Activated CD4-positive, alpha-beta T cell treated with anti-CD3 and anti-CD28 coated beads for 48 hours (primary cell): ENCODE measurements at places on chromosomes 3 and 15.

- DNase-seq = no peak
These were observed at the start of gene CSTA for GRCh38 chr3:122324871-122325323. CSTA (plus strand) TSS chr3:122325248; CDS start chr3:122325293, 45 bp downstream.

DNA sequence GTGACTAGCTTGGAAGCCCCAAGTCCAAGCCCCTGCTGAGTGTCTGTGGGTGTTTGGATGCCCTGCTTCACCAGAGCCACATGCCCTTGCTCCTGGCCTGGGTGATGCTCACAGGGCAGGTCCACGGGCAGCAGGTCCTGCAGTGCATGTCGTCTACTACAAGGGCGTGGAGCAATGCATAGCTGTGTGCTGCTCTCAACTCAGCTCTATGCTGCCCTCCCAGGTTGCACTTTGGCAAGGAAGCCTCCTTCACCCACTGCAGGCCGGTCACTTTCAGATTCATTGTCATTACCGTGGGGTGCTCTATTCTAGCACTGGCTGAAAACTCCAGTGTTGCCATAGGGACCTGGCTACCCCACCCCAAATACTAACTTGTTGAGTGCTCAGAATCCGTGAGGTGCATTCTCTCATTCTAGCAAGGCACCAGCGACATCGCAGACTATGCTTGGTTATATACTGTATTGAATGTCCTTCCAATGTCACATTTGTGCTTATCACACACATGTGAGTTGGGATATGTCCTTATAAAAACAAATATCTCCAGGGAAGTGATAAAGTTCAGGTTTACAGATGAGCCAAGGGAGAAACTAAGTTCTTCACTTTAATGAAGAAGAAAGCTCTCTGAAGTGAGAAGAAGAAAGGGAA, 51.8 kb downstream of the GRAMD1C start:
- no peak for DNase-seq

- DNase-seq = no peak
These were observed 512 bp downstream of the IQCF5 start for GRCh38 chr3:51874889-51875288.

DNA sequence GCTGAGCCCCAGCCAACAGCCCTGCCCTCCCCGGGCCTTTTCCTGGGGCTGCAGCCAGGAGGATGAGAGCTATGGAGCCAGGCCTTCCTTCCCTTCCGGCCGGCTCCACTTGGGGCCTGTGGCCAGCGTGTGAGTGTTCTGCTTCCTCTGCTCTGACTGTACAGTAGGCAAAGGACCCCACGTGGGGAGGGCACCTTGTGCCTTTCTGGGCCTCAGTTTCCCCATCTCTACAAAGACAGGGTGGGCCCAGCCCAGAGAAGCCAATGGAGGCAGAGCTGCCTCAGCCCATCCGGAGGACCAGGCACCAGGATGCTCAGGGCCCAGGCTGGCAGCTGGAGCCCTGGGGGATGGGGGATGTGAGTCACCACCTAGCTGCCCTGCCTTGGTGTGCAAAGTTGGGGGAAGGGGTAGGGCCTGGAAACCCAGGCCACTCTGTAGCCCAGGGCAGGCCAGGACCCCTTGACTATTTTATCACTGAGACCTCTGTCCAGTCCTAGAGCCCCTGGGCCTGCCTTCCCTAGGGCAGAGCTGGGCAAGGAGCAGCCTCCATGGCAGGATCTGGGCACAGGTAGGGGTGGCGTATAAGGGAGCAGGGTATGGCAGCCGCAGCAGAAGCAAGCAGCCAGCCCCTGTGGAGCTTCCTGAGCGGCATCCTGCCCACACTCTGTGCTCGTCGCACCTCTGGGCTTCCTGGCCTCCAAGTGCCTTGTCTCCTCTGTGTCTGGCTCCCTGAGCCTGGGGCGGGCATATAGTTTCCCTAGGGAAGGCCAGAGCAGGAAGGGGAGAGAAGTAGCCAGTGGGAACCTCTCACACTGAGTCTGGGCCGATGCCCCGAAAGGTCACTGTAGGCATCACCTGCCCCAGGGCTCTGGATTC, 1.8 kb downstream of the PSTPIP1 start:
- DNase-seq = peak; percentile 75

DNA sequence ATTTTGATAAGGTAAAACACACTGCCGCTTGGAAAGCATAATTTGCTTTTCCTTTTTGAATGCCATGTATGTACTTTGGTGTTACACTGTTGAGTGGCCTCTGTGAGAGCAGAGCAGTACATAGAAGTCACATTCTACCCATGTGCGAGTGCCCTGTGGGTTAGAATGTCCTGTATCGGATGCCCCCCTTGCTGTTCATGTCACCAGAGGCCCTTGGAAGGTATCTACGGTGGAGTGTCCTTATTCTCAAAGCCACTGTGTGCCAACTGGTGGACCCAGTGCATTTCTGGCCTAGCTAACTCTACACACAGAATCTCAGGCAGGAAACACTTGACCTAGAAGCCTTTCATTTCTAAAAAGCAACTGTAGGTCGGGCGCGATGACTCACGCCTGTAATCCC, 137.0 kb downstream of the GHSR start:
- no peak for DNase-seq

- DNase-seq = no peak
These were observed 936.8 kb downstream of the MCTP2 start for GRCh38 chr15:95168152-95168551.

GRCh38 chr3:79018671-79019136, 749.1 kb downstream of the ROBO1 start:
- peak; percentile 10 for DNase-seq
